Fibroblast of skin of right biceps (primary cell): ENCODE measurements at places on chromosomes 1 and 21.

- DNase-seq, result peak; percentile 65
Measured at GRCh38 chr1:176866011-176866714, 298.3 kb downstream of the ASTN1 start.

GRCh38 chr1:40341491-40342380 lies 24.6 kb upstream of the COL9A2 start:
- DNase-seq, result no peak

- no peak for DNase-seq
Measured at GRCh38 chr1:109351457-109351856, 44.6 kb upstream of the MYBPHL start.

DNA sequence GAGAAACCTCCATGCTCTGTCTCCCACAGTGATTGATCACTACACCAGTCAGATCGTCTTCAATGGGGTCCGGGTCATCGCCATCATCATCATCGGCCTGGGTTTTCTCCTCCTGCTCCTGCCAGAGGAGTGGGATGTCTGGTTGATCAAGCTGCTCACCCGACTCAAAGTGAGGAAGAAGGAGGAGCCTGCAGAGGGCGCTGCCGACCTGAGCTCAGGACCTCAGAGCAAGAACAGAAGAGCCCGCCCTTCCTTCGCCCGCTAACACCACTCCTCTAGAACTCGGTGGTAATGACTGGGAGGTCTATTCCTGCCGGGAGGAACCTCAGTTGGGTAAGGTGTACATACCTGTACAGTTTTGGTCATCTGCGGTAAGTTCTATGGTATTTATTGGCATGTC lies 50.3 kb upstream of the COA6 start:
- DNase-seq, result peak; percentile 22

DNA sequence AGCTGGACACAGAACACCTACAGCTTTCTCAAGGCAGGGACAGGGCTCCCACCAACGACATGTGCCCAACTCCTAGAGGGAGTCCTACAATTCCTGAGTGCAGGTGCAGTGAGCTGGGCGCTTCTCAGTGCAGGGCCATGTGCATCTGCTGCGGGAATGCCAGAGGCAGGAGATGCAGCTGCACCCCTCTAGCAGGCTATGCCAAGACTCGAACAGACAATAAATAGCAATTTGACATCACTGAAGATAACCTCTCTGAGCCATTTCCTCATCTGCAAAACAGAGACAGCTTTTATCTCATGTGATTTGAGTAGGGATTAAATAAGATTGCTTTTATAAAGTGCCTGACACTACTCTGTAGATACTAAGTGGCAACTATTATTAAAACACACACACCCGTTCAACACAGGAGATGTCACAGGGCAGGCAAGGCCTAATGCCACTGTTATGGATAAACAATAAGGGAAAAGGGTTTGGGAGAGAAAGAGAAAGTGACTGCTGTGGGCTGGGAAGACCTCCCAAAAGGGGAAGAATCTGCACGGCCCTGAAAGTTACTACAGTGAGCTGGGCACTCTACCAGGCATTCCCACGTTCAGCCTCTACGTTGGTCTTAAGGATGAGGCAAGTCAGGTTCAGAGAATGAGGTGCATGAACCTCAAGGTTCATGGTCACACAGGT lies 5.7 kb downstream of the SLC9A1 start:
- no peak for DNase-seq

DNA sequence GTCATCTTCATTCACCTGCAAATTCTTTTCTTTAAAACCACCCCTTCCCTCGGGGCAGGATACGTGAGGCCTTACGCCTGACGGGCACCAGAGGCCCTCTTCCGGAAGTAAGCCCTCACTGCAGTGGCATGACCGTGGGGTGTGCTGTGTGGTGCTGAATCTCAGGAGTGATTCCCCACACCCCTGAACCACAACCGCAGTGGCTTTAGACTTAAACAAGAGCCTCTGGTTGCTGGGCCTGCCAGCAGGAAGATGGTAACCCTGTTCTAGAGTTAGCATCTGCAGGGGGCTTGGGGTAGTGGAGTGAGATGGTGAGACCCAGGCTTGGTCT lies 12.1 kb downstream of the BSND start:
- no peak for DNase-seq
